ENCODE measurements at places on chromosomes 6 and 20. TPM values are rescaled to one million over a fixed set of nuclear protein-coding genes. Genes with fewer than 3 reads are reported as not detected.

Gene BTBD9
- 3.2 TPM for polyA plus RNA-seq

Gene SLC2A10
- polyA plus RNA-seq, result 14.1 TPM

Gene TGM3
- not detected for polyA plus RNA-seq

GRCh38 chr20:37315021-37315451 is 25.6 kb downstream of the MANBAL start:
- H3K27ac ChIP-seq, result peak overlapping the region; percentile 98
- no peak overlapping the region for H3K4me3 ChIP-seq
- no peaks in the 10 kb centered on the region for H3K4me1 ChIP-seq
- H3K27me3 ChIP-seq, result no peaks in the 10 kb centered on the region
- peak; percentile 81 for DNase-seq

GRCh38 chr20:17431621-17432364 is 99.4 kb downstream of the BFSP1 start:
- H3K4me3 ChIP-seq, result no peak overlapping the region
- no peaks in the 10 kb centered on the region for H3K27me3 ChIP-seq
- peak; percentile 69 for DNase-seq
- no peaks in the 10 kb centered on the region for H3K36me3 ChIP-seq
- no peaks in the 10 kb centered on the region for H3K4me1 ChIP-seq

GRCh38 chr6:56923565-56923964 is 31.3 kb upstream of the BEND6 start:
- H3K4me3 ChIP-seq, result no peak overlapping the region
- no peaks in the 10 kb centered on the region for H3K36me3 ChIP-seq
- no peak overlapping the region for H3K27ac ChIP-seq
- DNase-seq, result no peak
- no peaks in the 10 kb centered on the region for H3K27me3 ChIP-seq
- peaks cover 26% of the 10 kb centered on the region for H3K4me1 ChIP-seq

DNA sequence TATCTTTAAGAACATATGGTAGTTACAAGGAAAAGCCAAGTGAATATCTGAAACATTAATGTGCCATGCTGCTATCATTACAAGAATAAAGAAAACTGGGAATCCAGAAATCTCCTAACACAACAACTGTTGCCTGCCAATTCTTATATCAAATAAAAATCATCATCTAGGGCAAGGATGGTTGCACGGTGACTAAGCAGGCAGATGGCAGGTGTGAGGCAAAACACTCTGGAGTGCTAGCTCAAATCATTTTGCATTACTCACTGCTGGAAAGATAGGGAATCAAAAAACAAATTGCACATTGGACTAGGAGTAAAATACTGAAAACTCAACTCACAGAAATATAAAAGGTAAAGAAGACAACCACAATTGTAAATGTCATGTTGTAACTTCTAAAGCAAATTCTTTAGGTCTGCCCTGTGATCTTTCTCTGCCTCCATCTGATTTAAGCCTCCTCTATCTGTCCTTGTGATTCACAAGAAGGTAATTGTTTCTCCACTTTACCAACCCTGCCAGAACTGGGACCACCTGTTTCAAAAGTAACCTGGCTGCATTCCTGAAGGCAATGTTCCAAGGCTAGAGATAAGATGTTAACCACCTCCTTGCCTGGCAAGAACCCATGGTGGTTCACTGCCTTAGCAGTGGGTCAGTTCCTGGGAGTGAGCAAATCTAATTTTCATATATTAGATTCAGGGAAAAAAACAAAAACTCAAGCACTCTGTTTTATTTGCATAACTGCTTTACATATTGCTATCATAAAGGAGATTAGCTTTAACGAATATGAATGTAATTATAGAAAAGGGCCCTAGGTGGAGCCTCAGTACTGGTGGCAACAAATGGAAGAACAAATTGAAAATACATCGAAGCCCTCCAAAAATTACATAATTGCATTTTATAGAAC is 33.1 kb upstream of the LCA5 start:
- no peaks in the 10 kb centered on the region for H3K36me3 ChIP-seq
- H3K27ac ChIP-seq, result no peak overlapping the region
- peaks cover 6% of the 10 kb centered on the region for H3K4me1 ChIP-seq
- DNase-seq, result peak; percentile 54

DNA sequence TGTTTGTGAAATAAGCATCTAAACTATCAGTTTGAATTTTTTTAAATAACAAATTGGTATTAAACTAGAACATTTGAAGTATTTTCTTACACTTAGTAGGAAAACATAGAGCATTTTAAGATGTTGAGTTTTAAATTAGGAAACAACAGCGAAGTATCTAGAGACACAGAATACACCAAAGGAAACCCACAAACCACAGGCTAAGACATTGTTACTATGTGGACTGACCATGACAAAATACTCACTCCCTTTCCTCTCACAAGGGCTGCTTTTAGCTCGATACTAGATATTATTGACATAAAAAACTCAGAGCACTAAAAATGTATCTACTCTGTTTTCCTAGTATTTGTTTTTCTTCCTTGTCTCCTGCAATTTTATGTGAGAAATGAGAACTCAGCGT is 266.0 kb upstream of the CITED2 start:
- no peaks in the 10 kb centered on the region for H3K36me3 ChIP-seq
- H3K27me3 ChIP-seq, result no peaks in the 10 kb centered on the region
- no peak for DNase-seq
- no peak overlapping the region for H3K27ac ChIP-seq
- H3K4me3 ChIP-seq, result no peak overlapping the region

DNA sequence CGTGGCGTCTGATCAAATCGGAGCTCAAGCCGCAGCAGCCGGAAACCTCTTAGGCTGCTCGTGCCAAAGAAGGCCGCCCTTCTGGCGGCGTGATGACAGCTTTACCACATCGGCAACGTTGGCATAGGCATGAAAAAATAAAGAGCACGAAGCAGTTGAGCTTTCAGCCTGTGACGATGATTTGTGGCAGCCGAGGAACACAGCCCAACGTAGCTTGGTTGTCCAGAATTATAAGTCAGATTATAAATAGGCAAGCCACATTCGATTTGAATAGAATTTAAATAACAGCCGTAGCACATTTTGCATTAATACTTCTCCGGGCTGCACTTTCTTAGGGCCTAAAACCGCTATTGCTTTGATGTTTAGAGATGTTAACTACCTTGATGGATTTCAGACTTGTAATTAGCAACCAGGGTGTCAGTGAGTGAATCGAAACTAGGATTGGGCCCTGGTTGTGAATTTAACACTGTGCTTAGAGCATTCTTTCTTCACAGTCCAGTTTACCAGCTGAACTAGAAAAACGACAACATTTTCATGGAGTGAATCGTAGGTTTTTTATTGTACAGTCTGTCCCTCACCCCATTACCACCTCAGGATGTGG is 864 bp upstream of the BCLAF1 start:
- DNase-seq, result peak; percentile 57
- no peaks in the 10 kb centered on the region for H3K27me3 ChIP-seq
- H3K4me3 ChIP-seq, result peak overlapping the region; percentile 61

DNA sequence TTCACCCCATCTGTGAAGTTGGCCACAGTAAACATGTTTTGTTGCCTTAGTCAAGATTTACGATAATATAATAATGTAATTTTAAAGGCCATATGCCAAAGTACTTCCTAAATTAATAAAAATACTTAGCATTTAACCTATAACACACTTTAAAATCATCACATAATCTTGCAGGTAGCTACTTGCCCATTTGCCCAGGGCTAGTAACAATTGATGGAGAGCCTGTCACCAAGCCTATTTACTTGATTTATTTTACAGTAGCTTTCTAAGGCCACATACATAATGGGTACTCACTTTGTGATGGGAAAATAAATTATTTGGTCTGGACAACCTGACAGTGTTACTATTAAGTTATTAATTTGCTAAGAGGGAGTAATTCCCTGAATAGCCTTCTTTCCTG is 14.5 kb downstream of the BTBD9 start:
- H3K4me1 ChIP-seq, result no peaks in the 10 kb centered on the region
- H3K4me3 ChIP-seq, result no peak overlapping the region
- H3K27ac ChIP-seq, result no peak overlapping the region
- no peak for DNase-seq
